Stimulated activated CD4-positive, alpha-beta T cell treated with anti-CD3 and anti-CD28 coated beads, Interleukin-1b, Interleukin-23, amount 100 ng/mL, for 24 hours (primary cell): ENCODE measurements at places on chromosomes 4 and X.

- DNase-seq: no peak
Observed at GRCh38 chr4:6372649-6373525, 99.5 kb downstream of the PPP2R2C start.

DNA sequence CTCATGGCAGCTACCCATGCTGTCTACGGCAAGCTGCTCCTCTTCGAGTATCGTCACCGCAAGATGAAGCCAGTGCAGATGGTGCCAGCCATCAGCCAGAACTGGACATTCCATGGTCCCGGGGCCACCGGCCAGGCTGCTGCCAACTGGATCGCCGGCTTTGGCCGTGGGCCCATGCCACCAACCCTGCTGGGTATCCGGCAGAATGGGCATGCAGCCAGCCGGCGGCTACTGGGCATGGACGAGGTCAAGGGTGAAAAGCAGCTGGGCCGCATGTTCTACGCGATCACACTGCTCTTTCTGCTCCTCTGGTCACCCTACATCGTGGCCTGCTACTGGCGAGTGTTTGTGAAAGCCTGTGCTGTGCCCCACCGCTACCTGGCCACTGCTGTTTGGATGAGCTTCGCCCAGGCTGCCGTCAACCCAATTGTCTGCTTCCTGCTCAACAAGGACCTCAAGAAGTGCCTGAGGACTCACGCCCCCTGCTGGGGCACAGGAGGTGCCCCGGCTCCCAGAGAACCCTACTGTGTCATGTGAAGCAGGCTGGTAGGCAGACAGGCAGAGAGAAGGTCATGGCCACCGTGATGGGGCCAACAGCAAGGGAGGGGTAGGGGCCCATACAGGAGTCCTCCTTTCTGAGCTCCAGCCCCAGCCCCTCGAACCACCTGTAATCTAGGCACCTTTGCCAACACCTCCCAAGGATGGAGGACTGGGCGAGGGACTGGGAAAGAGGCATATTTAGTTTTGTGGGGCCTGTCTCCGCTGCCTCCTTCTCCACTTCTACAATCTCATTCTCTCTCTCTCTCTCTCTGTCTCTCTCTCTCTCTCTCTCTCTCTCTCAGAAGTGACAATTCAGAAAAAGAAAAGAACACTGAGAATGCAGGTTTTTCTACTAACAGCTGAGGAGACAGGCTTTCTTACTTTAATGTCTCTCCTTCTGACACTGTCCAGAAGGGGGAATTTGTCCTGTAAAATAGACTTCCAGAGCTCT, 4.7 kb upstream of the TSPYL2 start:
- DNase-seq: no peak

DNA sequence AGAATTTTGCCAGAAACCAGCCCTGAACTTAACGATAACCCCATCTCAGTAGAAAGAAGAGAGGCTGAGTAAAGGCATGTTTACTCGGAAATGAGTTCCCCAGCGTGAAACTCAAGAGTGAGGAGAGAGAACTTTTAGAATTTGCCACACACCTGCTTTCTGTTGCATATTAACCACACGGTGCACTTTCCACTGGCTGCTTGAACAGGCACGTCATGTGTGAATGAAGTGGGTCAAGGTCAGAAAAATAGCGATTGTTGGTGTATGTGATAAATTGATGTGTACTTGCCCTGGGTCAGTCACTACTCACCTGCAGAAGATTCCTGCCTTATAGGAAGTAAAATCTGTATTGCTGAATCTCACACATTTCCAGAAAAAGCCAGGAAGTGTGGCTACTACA, 395.7 kb downstream of the TRIML1 start:
- DNase-seq: no peak

DNA sequence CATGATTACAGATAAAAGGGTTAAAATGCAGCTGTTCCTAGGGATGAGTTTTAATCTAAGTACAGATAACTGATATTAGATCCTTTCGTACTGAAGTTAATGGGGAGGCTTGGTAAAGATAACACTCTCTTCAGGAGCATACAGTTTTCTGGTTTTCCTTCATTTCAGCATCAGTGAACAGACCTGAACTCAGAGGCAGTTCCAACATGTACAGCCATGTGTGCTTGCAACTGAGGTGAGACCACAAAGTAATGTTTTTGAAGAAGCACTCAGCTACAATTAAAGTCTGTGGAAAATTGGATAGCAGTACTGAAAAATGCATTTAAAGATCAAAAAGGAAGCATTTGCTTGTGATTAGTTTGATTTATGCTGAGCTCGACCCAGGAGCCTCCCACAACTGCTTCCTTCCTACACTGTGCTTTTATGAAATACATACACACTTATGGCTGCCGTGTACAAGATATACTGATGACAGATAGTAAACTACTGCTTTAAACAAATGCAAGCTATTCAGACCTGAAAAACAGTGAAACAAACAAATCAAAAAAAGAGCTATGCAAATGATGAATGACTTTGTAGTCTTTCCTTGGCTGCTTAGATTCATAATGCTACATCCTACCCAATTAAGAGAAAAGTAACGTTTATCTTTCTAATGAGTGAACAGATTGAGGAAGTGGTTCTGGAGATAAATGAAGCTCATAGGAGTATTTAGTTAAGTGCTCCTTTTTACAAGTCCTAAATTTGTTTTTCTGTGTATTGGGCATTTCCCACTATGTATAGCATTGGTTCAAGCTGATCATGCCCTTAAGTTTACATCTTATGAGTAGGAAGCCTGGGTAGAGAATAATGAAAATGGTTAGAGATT, 68.4 kb downstream of the PDLIM5 start:
- no peak for DNase-seq
